Stomach (tissue), 19 donors: ENCODE measurements at places on chromosomes 2 and 18. TPM values are rescaled to one million over a fixed set of nuclear protein-coding genes. Genes with fewer than 3 reads are reported as not detected.

Gene SERPINB12
- polyA plus RNA-seq = not detected

Gene GPR55
- 0.13 TPM for polyA plus RNA-seq

Gene FIGLA
- polyA plus RNA-seq = 0.75 TPM

Gene SRD5A2
- polyA plus RNA-seq = not detected

Gene NGEF
- polyA plus RNA-seq = 2.6 TPM

Gene SP9
- not detected for polyA plus RNA-seq

Gene PRSS56
- not detected for polyA plus RNA-seq

Gene MEP1B
- polyA plus RNA-seq = not detected

Gene TDRD15
- not detected for polyA plus RNA-seq

Gene RGPD4
- not detected for polyA plus RNA-seq

Gene CD302
- polyA plus RNA-seq = 8.5 TPM

Gene MSTN
- not detected for polyA plus RNA-seq

Gene FRZB
- polyA plus RNA-seq = 0.76 TPM

Gene OLA1
- polyA plus RNA-seq = 76.4 TPM

Gene CPLX4
- not detected for polyA plus RNA-seq

Gene FAP
- 1.2 TPM for polyA plus RNA-seq

DNA sequence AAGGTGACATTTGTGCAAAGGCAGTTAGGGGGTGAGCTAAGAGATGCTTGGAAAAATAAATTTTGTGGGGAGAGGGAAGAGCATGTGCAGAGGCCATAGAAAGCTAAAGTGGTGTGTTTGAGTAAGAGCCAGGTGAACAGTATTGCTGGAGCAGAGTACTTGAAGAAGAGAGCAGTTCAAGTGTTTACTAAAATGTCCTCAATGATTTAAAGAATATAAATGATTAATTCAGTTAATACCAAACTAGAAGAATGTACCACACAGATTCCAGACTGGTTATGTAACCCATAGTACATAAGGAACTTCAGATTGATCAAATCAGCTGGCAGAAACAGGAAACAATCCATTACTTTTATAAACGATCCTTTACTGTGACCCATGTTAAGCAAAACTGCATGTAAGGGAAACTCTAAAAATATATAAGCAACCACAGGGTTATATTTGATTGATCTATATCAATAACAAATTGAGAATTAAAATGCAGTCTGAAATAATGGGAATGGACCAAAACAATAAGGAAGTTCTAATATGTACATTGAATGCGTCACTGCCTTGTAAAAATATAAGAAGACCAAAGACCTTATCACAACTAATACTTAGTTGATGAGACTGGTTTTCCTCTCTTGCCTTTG, 76.9 kb downstream of the LDAH start:
- DNase-seq = peak; percentile 58

GRCh38 chr2:18719978-18720775, 130.8 kb upstream of the NT5C1B start:
- DNase-seq = no peak

GRCh38 chr2:223835701-223836532, 1.5 kb downstream of the AP1S3 start:
- DNase-seq = peak; percentile 51

- DNase-seq = no peak
Measured at GRCh38 chr18:35673682-35674081, 92.1 kb downstream of the GALNT1 start.

DNA sequence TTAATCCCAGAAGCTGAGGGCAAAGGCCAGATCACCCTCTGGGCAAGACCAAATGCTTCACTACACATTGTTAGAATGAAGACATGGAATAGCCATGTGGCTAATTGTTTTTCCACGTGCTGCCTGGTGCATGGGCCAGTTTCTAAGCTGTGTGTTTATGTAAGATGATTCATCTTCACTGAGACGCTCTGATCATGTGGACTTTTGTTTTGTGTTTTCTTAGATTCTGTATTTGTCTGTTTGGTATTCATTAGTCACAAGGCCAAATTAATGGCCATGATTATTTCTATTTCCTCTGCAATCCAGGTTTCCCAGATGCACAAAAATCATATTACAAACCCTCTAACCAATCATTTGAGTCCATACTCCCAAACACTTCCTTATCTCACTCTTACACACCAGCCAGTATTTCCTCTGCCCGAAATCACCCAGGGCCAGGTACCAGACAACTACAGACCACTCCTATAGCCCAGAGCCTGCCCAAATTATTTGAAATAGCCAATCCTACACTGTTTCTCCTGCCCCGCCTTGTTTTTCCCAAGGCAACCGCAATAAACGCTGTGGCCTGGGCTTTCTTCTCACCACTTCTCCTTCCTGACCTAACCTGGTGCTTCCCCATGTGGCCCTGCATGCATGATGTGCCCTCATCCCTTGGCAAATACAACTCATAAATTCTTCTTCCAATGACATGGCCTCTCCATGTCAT, 94.2 kb upstream of the SP3 start:
- no peak for DNase-seq

- no peak for DNase-seq
Measured at GRCh38 chr2:125652280-125652679, 1003.7 kb upstream of the GYPC start.

- DNase-seq = peak; percentile 55
Measured at GRCh38 chr2:240561325-240561971, 1.3 kb downstream of the DUSP28 start.

- DNase-seq = peak; percentile 67
Measured at GRCh38 chr2:25165992-25166875, 2.1 kb downstream of the POMC start.

- peak; percentile 89 for DNase-seq
Measured at GRCh38 chr18:76490670-76491472, 4.2 kb downstream of the ZNF516 start.

- DNase-seq = peak; percentile 37
Measured at GRCh38 chr2:52821631-52822030, 946.0 kb upstream of the CHAC2 start.

GRCh38 chr18:37425222-37425621, 140.4 kb downstream of the CELF4 start:
- no peak for DNase-seq

- no peak for DNase-seq
Measured at GRCh38 chr2:56207760-56208159, 24.0 kb downstream of the CCDC85A start.

GRCh38 chr2:8506746-8507145, 175.1 kb upstream of the ID2 start:
- DNase-seq = no peak

- no peak for DNase-seq
Measured at GRCh38 chr2:145546091-145546490, 1026.2 kb upstream of the ZEB2 start.

DNA sequence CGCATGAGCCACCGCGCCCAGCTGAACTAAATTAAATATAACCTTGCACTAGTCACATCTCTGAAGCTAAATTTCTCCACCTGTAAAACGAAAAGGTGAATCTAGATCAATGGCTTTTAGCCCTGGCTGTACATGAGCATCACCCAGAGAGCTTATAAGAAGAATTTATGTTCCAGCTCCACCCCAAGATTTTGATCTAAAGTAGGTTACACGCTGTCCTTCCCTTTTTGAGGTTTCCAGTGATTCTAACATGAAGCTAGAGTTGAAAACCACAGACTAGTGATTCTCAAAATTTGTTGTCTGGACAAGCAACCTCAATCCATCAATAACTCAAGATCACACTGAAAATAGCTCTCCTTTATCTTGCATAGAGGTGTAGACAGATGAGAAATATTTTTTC, 208.8 kb upstream of the CRIM1 start:
- DNase-seq = no peak

DNA sequence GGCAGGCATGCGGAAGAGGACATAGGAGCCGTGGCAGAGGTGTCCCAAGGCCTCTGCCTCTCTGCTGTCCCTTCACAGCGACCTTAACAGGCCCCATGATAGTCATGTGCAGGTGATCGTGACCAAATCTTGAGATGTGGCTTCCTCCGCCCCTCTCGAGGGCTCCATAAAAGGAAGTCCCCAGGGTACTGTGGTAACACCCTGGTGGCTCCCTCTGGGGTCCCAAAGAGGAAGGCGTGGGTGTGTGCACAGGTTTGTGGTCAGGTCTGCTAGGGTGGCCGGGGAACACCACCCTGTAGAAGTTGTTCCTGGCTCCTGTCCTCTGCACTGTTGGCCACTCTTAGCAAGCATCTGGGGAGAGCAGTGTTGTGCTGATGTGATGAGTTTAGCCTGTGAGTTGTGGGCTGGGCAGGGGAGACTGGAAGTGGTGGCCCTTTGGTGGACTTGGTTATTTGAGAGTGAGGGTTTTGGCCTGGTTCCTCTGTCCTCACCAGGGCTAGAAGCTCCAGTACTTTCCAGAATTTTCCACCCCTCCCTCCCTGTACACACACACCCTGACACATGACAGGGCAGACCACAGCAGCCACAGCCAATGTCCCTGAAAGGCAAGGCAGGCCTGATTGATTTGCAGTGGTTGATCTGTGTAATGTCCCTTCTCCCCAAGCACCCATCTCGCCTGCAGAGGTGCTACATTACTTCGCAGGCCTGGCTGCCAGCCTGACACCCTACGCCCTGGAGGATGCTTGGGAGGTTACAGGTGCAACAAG, 68.9 kb upstream of the BOD1L2 start:
- DNase-seq = no peak

GRCh38 chr2:201806442-201807170, at the start of gene CDK15:
Gene CDK15, plus strand, starts transcription at chr2:201806537. Its CDS starts 128 bp downstream, at chr2:201806665.
- no peak for DNase-seq

DNA sequence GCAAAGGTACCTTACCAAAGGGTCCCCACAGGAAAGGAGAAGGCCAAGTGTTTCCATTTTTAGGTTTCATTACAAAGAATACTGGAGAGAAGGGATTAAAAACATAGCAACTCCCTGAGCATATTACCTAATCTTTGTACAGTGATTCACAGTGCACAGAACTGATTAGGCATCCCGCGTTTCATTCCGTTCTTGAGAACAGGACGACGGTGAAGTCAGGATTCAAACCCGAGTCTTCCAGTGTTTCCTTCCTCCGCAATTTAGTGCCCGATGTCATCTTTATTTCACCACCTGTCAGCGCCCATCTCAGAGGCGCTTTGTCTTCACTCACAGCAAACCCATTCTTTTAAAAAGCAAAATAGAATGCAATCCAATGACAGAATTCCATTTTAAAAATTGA, 488.5 kb downstream of the EIPR1 start:
- DNase-seq = no peak

- DNase-seq = no peak
Measured at GRCh38 chr2:218023636-218024035, 20.8 kb upstream of the TNS1 start.

- DNase-seq = no peak
Measured at GRCh38 chr2:236286873-236287545, 22.8 kb upstream of the ASB18 start.

GRCh38 chr18:54100466-54100865, 124.0 kb downstream of the MBD2 start:
- DNase-seq = no peak

DNA sequence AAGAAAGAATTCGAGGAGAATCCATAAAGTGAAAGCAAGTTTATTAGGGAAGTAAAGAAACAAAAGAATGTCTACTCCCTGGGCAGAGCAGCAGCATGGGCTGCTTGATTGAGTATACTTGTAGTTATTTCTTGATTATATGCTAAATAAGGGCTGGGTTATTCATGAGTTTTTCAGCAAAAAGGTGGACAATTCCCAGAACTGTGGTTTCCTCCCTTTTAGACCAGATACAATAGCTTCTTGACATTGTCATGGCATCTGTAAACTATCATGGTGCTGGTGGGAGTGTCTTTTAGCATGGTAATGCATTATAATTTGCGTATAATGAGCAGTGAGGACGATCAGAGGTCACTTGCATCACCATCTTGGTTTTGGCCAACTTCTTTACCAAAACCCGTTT, 25.6 kb upstream of the TBC1D8 start:
- DNase-seq = no peak

- DNase-seq = no peak
Measured at GRCh38 chr2:180325416-180326120, 318.5 kb upstream of the CWC22 start.

DNA sequence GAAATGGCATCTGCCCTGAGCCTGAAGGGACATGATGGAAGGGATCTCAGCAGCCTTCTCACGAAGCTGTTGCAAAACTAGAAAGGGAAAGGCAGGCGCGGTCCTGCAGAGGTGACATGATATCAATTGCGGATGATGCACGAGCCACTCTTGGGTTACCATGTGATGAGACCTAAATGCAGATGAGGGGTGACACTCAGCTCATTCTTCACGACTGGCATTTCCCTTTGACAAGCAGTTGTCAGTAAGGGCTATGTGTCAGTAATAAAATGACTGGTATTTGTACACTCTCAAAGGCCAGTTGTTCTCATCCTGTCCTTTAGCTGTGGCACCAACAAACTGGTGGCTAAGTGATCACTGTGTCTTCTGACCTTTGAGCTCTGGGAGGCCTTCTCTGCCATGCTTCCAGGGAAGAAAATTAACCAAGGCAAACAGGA, 273.6 kb downstream of the ETAA1 start:
- no peak for DNase-seq

DNA sequence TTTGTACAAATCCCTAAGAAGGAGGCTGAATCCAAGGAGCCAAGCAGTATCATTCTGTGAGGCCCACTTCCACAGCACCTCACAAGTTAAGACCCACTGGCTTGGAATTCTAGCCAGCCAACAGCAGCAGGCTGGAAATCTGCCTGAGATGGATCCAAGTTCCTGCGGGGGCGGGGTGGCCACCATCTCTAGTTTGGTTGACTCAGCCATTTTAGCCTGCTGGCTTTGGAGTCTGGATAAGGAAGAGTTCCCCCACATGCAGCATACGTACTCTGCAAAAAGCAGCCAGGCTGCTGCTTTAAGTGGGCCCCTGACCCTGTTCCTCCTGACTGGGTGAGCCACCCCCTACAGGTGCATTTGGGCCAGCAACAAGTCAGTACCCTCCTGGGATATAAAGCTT, 65.2 kb downstream of the FARP2 start:
- no peak for DNase-seq

GRCh38 chr2:111139637-111140317, 19.1 kb downstream of the BCL2L11 start:
- peak; percentile 23 for DNase-seq

GRCh38 chr2:151344906-151345305, 12.5 kb upstream of the TNFAIP6 start:
- DNase-seq = no peak

- DNase-seq = no peak
Measured at GRCh38 chr2:27154488-27154887, 5.7 kb downstream of the TCF23 start.

- DNase-seq = no peak
Measured at GRCh38 chr18:74438091-74438490, 19.0 kb downstream of the DIPK1C start.

GRCh38 chr2:139031722-139032121, 251.5 kb upstream of the NXPH2 start:
- DNase-seq = no peak

- DNase-seq = peak; percentile 88
Measured at GRCh38 chr2:42101206-42102023, 53.6 kb downstream of the PKDCC start.

DNA sequence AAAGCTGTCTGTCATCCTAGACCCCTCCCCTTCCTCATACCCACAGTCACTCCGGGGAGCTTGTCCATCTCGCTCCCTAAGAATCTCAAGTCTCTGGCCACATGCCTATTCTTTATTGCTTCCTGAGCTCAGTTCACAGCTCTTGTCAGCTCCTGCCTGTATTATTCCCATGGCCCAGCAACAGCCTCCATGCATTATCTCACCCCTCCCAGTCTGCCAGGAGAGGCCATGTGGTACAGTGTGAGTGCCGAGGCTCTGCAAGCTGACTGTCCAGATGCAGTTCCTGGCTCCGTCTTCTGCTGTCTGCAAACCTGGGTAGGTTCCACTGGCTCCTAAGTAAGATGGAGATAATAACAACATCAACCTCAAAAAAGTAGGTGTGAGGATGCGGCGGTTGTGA, 79.7 kb downstream of the MRPS9 start:
- DNase-seq = no peak

GRCh38 chr2:203734276-203734983, 28.0 kb downstream of the CD28 start:
- DNase-seq = no peak
